ENCODE measurements at places on chromosomes 4 and X.

GRCh38 chrX:36462142-36462541 is 542.6 kb downstream of the CFAP47 start:
- H3K27ac ChIP-seq, result no peak overlapping the region
- no peaks in the 10 kb centered on the region for H3K36me3 ChIP-seq
- H3K4me1 ChIP-seq, result no peaks in the 10 kb centered on the region
- DNase-seq, result no peak
- H3K27me3 ChIP-seq, result no peaks in the 10 kb centered on the region
- H3K4me3 ChIP-seq, result no peak overlapping the region

- H3K27ac ChIP-seq, result no peak overlapping the region
- H3K4me3 ChIP-seq, result no peak overlapping the region
- H3K4me1 ChIP-seq, result no peaks in the 10 kb centered on the region
- no peaks in the 10 kb centered on the region for H3K27me3 ChIP-seq
- no peaks in the 10 kb centered on the region for H3K36me3 ChIP-seq
- DNase-seq, result no peak
Measured at GRCh38 chrX:110399497-110399896, 40.8 kb downstream of the RTL9 start.

GRCh38 chr4:33714971-33715370 is 2529.3 kb downstream of the ARAP2 start:
- no peak overlapping the region for H3K4me3 ChIP-seq
- no peaks in the 10 kb centered on the region for H3K27me3 ChIP-seq
- no peaks in the 10 kb centered on the region for H3K4me1 ChIP-seq
- H3K27ac ChIP-seq, result no peak overlapping the region
- H3K36me3 ChIP-seq, result no peaks in the 10 kb centered on the region
- DNase-seq, result no peak

- no peak overlapping the region for H3K27ac ChIP-seq
- no peaks in the 10 kb centered on the region for H3K4me1 ChIP-seq
- H3K4me3 ChIP-seq, result no peak overlapping the region
- DNase-seq, result no peak
Measured at GRCh38 chr4:151772274-151772673, 11.5 kb upstream of the GATB start.

DNA sequence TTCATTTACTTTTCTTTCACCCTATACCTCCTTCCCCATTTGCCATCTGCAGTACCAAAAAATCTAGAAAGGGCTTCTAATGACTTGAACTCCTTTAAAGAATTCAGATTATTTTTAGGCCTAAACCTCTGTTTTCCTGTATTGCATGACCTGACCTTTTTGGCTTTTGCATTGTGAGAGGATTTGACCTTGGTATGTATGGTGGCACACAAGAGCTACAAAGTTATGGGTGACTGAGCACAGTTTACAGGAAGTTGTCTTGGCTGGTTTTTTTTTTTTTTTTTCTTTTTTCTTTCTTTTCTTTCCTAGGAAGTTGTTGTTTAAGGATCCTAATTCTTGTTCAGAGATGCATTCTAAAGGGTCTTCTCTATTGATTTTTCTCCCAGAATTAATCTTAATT is 32.0 kb upstream of the MTMR8 start:
- H3K27me3 ChIP-seq, result no peaks in the 10 kb centered on the region
- DNase-seq, result no peak
- no peak overlapping the region for H3K4me3 ChIP-seq
- H3K27ac ChIP-seq, result no peak overlapping the region
- no peaks in the 10 kb centered on the region for H3K4me1 ChIP-seq
